ENCODE measurements at places on chromosomes 6 and 20. TPM values are rescaled to one million over a fixed set of nuclear protein-coding genes. Genes with fewer than 3 reads are reported as not detected.

- DNase-seq = peak; percentile 80
These were observed 302.7 kb upstream of the ZFP64 start for GRCh38 chr20:52494244-52494643.

FRMD1 gene
- total RNA-seq = not detected

- DNase-seq = no peak
These were observed 24.4 kb downstream of the GCM1 start for GRCh38 chr6:53124131-53124800.

DNA sequence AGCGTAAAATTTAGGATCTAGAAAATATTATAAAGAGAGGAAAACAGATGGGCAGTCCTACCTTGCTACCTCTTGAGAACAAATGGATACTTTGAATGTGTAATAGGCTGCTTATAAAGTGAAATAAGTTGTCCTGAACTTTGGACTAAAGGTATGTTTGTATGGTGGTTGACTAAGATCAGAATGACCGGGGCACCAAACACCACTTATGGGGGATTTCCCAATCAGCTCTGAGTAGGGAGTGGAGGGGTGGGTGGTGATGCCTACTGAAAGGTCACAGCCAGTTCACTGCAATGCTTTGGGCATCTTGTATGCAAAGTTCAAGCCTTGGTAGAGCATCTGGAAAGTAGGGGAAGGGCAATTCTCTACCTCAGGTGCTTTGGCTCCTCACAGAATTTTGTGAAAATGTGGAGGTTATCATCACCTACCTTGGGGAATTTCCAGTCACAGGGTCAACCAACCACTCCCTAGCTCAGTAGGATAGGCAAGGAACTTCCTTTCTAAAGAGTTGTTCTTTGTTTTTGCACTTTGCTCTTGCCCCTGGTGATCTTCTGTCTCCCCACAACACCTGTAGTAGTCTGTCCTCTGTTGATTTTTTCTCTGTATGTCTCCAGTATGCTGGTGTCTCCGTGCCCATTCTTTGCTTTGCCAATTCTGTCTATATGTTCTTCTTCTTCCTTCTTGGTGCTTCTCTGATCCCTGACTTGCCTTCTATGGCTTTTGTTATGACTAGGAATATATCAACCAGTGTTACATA is at the start of gene TRIM31:
TRIM31 (minus strand) TSS at position 88 of the 757 bp plus-strand sequence. CDS start 285 bp downstream, outside the sequence.
- DNase-seq = peak; percentile 20

GATA5 gene
- not detected for total RNA-seq

GRCh38 chr20:40965671-40966070 is 63.0 kb upstream of the TOP1 start:
- DNase-seq = no peak

- DNase-seq = no peak
These were observed 128.0 kb downstream of the PHACTR1 start for GRCh38 chr6:12844284-12845223.

DNA sequence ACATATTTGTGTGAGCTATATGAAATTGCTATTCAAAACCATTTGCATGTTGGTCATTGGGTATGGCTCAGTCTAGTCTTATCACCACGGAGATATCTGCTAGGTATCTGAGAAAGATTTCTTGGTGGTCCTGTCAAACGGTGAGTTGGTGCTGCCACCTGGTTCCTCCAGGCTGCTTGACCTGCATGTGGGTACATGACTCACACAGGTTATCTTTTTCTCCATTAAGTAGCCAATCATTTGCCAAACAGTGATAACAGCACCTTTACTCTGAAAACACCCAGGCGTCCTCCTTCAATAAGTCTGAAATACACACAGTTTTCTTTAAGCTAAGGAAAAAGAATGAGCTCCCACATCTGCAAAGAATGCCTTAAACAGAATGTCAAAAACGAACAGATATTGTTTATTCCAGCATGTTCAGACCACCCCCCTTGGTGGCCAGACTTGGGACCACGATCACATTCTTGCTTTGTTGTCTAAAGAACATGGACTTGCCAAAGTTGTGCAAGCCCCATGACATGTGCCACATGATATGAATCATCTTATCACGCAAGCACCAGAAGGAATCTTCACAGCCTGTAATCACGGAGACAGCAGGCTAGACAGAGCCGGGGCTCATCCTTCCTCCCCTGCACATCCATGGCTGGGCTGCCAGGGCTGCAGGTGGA is 200.7 kb upstream of the THBS2 start:
- no peak for DNase-seq

All from activated CD4-positive, alpha-beta T cell treated with anti-CD3 and anti-CD28 coated beads for 36 hours (primary cell).